ENCODE measurements at places on chromosomes 1 and 21.

GRCh38 chr1:185108321-185108720 is 48.4 kb downstream of the TRMT1L start:
- DNase-seq, result no peak

DNA sequence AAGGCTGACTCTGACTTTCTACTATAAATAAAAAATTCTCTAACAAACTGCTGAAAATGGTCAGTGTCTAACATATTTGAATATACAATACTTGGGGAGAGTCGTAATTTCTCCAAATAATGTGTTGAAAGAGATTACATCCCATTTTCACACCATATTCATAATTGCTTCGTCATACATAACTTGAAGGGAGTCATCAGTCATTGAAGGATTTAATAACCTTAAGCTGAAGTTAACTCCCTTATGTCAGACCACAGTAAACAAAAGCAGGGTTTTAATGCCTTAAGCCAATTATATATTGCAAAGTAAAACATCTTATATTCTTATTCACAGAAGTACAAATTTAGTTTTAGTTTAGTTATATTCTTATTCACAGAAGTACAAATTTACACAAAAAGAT is 129.9 kb downstream of the RERE start:
- DNase-seq, result no peak

DNA sequence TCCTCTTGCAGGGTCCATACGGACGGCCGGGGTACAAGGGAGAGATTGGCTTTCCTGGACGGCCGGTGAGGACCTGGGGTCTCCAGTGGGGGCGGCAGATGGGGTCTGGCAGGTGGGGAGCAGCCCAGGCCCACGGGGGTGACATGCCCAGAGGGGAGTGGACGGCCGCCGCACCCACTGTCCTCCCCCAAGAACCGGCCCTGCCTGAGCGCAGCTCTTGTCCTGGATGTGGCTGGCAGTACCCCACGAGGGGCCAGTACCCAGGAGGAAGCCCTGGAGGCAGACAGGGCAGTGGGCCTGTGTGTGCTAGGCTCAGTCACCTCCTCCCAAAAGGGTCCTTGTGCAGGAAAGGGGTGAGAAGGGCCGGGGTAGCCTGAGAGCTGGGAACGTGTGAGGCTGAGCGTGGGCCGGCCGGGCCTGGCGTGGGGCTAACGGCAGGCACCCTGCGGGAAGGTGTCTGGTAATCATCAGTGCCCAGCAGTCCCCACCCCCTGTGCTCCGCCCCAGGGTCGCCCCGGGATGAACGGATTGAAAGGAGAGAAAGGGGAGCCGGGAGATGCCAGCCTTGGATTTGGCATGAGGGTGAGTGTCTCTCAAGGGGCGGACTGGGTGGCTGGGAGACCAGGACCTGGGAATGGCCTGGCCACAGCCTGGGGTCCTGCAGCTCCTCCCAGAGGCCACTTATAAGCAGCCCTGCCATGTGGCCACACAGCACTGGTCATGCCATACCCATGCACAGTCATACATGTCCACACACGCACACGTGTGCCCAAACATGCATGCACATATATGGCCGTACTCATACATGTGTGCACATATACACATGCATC is 47.2 kb downstream of the SLC19A1 start:
- no peak for DNase-seq

GRCh38 chr1:198530953-198531352 is 9.5 kb downstream of the ATP6V1G3 start:
- DNase-seq, result no peak

DNA sequence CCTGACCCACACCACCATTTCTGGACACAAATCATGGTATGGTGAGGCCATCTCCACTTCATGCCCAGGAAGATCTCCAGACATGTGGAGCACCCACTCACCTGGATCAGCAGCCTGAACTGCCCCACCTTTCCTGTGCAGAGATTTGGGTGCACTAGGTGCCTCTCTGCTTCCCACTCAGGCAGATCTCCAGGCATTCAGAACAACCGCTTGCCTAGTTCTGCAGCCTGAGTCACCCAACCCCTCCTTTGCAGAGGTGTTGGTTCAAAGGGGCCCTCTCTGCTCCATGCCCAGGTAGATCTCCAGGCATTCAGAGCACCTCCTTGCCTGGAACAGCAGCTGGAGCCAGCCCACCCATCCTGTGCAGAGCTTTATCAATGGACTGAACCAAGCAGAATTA is 620.8 kb downstream of the LRRIQ3 start:
- DNase-seq, result no peak

- no peak for DNase-seq
Observed at GRCh38 chr1:67708606-67709005, 23.6 kb downstream of the GADD45A start.

DNA sequence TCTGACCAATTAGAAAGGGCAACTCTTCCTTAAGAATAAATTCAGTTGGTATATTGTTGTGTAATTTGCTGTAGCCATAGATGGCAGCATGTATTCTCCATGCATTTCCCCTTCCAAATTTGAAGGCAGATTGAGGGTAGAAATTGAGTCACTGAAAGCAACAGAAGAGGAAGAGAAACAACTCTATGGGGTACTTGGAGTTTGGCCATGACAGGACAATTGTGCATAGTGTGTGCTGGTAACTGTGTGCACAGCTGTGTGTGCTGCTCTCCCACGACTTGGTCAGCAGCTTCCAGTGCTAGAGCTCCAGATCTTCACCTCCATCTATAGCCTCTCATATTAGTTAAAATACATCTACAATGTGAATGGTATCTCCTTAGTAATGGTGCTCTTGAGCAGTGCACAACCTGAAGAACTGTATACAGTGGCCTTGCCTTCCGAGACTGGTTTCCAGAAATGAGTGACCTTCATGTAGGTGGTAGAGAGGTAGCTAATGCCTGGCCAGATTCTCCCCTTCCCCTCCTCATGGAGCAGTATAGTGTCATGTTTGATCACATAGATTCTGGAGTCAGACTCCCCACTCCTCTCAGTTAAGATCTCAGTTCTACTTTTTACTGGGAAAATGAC is 882 bp upstream of the FCAMR start:
- DNase-seq, result no peak

GRCh38 chr1:216983823-216984222 is 260.6 kb upstream of the ESRRG start:
- no peak for DNase-seq

GRCh38 chr1:150613061-150613920 is 16.1 kb downstream of the ENSA start:
- DNase-seq, result peak; percentile 91

DNA sequence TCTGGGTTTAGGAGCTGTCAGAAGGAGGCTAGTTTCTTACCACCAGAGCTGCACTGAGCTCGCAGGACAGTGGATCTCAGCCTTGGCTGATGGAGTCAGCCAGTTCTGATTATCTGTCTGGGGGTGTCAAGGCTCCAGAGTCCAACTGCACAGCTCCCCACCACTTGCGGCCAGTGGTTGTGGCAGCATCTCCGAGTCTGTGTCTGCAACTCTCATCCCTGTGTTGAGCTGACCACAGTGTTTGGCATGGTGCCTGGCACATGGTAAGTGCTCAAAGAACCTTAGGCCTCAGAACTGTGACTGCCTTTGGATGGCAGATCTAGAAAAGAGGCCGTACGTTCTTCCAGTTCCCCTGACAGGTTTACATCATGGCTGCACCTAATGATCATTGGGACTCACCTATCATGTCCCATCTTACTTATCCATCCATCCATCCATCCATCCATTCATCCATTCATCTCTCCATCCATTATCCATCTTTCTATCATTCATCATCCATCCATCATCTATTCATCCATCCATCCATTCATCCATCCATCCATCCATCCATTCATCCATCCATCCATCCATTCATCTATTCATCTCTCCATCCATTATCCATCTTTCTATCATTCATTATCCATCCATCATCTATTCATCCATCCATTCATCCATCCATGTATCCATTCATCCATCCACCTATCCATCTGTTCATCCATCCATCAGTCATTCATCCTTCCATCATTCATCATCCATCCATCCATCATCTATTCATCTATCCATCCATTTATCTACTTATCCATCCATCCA is 114.5 kb downstream of the CRYAA start:
- DNase-seq, result no peak

- DNase-seq, result no peak
Observed at GRCh38 chr1:198656500-198656932, 17.7 kb downstream of the PTPRC start.

All from NCI-H1092 treated with DMSO at 0.1 percent for 48 hours (cell line).